Lung (tissue), 17 donors: ENCODE measurements at places on chromosomes 2 and 18. TPM values are rescaled to one million over a fixed set of nuclear protein-coding genes. Genes with fewer than 3 reads are reported as not detected.

GRCh38 chr2:148965623-148966437 lies 72.7 kb upstream of the LYPD6B start:
- H3K4me3 ChIP-seq = no peak overlapping the region
- H3K27me3 ChIP-seq = no peaks in the 10 kb centered on the region
- H3K4me1 ChIP-seq = no peaks in the 10 kb centered on the region
- DNase-seq = peak; percentile 62
- no peak overlapping the region for H3K27ac ChIP-seq
- H3K36me3 ChIP-seq = no peaks in the 10 kb centered on the region

DNA sequence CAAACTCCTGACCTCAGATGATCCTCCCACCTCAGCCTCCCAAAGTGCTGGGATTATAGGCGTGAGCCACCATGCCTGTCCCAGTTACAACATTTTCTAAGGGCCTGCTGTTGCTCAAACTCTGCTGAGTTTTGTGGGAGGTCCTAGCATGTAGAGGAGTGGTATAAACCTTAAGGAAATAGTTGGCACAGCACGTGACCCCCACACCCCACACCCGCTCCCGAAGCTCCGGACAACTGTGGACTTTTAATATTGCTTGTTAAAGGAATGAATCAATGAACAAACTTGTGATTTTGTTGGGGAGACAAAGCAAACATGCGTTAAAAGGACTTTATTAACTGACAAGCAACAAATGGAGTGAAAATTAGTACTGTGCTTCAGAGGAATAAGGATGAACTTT lies 137.8 kb upstream of the GATA6 start:
- H3K4me3 ChIP-seq = no peak overlapping the region
- no peaks in the 10 kb centered on the region for H3K4me1 ChIP-seq
- H3K27ac ChIP-seq = no peak overlapping the region
- H3K27me3 ChIP-seq = no peaks in the 10 kb centered on the region
- no peaks in the 10 kb centered on the region for H3K36me3 ChIP-seq
- peak; percentile 64 for DNase-seq

GAD1 gene
- total RNA-seq = 0.80 TPM

FSHR gene
- not detected for total RNA-seq

- H3K4me3 ChIP-seq = no peak overlapping the region
- no peaks in the 10 kb centered on the region for H3K4me1 ChIP-seq
- no peaks in the 10 kb centered on the region for H3K36me3 ChIP-seq
- no peak for DNase-seq
- no peak overlapping the region for H3K27ac ChIP-seq
These were observed 131.3 kb upstream of the TWIST2 start for GRCh38 chr2:238716585-238716984.

GAREM1 gene
- 12.6 TPM for total RNA-seq
